ENCODE measurements at places on chromosomes 5 and 9. TPM values are rescaled to one million over a fixed set of nuclear protein-coding genes. Genes with fewer than 3 reads are reported as not detected.

Gene EIF4E1B
- not detected for total RNA-seq

Gene PCDHB7
- 4.9 TPM for total RNA-seq

Gene HSPA5
- total RNA-seq, result 52.4 TPM

Gene GABRA1
- total RNA-seq, result not detected

Gene GFI1B
- total RNA-seq, result 0.14 TPM

Gene KCNIP1
- total RNA-seq, result 1.3 TPM

Gene ACTBL2
- not detected for total RNA-seq

Gene SVEP1
- 53.4 TPM for total RNA-seq

Gene SPINK4
- total RNA-seq, result not detected

Gene INSL6
- total RNA-seq, result not detected

Gene C5orf63
- total RNA-seq, result 4.8 TPM

Gene STK32A
- 0.97 TPM for total RNA-seq

Gene TMEM174
- total RNA-seq, result not detected

Gene SMAD5
- total RNA-seq, result 33.0 TPM

Gene TMEM215
- 0.55 TPM for total RNA-seq

Measured in uterus (tissue), 4 donors.